Activated naive CD4-positive, alpha-beta T cell (primary cell): ENCODE measurements at places on chromosomes 4 and X.

DNA sequence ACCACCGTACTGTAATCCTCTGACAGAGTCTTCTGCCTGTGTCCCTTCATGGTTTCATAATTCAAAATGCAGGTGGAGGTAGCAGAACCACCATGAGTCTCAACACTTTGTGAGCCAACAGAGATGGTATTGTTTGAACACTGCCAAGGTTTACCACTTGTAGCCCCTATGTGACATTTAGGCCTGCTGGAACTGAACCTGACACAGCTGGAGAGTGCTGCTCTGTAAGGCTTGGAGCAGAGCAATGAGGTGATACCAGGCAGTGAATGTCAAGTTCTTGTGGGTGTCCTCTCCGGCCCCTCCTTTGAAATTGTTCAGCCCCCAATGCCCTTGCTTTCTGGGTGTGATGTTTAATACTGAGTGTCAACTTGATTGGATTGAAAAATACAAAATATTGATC, 1042.9 kb downstream of the ARAP2 start:
- no peak for DNase-seq

GRCh38 chr4:112288455-112288854, 2.8 kb upstream of the TIFA start:
- DNase-seq = no peak

DNA sequence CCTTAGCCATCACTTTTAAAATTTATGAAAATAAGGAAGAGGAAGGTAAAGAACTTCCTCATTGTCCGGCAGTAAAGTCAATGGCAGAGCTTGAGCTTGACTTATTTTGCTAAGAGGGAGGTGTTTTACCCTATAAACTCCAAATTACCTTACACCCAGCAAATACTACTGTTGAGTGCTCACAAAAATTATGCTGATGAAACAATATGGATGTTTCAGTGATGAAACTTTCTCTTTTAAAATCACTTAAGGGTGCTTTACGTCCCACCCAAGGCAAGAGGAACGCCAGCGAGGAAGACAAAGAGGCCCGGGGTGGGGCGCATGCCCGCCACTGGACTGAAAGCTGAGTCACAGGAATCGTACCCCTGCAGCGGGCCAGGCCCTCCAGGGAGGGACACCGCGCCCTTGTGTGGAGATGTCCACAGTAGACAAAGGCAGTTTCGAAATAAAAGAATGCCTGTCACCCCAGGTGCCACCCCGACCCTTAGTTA, 560 bp upstream of the TMSB4X start:
- DNase-seq = peak; percentile 17

DNA sequence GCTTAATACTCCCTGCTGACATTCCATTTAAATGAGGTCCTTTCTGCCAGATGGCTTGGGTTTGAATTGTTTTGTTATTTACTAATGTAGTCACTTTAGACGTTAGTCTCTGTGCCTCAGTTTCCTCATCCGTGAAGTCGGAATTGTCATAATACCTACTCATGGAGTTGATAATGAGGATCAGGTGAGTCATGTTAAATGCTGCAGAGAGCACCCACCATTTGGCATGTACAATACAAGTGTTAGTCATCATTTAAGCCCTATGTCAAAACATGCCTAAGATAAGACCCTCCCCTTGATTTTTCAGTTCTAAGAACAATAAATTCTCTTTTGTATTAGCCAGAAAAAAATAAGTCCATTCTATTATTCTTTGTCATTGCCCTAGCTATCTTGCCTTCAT, 534.8 kb upstream of the HTR2C start:
- no peak for DNase-seq

GRCh38 chr4:7367864-7368277, 66.9 kb downstream of the PSAPL1 start:
- no peak for DNase-seq

GRCh38 chr4:187782286-187782824, 213.2 kb upstream of the ZFP42 start:
- no peak for DNase-seq
